Cerebellum (tissue), 4 donors: ENCODE measurements at places on chromosomes 2 and 18.

DNA sequence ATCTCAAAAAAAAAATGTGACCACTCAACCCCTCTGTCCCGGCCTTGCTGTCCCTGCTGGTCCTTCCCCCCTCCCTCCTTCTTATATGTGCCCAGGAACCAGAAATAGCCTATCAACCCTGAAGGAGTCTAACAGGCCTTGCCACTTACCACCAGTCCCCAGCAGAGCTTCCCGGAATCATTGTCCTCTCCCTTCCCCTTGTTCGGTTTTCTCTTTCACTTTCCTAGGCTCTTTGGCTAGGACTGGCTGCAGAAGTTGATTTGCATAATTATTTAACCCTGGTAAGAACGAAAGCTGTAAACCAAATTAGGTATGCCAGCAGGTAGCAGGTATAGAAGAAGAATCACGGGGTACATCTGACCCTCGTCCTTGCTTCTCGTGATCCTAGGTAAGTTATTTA, 72.6 kb upstream of the ZNF532 start:
- DNase-seq, result no peak

GRCh38 chr18:44758861-44759631, 78.4 kb downstream of the SETBP1 start:
- no peak for DNase-seq

DNA sequence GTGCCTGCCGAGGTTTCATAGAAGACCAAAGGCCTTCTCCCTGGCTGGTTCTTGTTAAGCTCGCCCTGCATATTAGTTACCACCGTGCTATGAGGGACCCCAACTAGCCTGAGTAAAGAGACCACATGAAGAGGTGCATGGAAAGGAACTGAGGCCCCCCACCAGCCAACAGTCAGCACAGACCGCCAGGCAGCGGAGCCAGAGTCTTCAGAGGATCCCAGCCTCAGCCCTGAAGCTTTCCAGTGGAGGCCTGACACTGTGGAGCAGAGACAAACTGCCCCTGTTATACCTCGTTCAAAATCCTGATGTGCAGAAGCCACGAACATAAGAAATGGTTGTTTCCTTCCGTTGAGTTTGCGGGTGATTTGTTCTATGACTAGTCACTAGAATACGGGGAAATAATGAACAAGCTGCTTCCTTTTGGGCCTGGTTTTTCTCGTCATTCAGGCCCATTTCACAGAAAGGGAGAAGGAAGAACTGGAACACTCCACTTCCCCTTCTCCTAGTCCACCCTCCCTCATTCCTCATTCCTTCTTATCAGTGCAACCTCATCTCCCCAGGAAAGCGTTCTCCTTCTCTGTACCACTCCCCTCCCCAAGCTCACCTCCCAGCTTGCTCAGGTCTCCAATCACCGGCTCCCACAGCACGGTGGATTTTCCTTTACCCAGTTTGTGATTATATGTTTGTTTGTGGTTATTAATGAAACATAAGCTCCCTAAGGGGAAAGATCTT, 3.0 kb upstream of the GLI2 start:
- no peak for DNase-seq

- DNase-seq, result no peak
Observed at GRCh38 chr2:45664635-45665261, 13.3 kb downstream of the PRKCE start.

- no peak for DNase-seq
Observed at GRCh38 chr2:3246928-3247714, 130.5 kb downstream of the EIPR1 start.

DNA sequence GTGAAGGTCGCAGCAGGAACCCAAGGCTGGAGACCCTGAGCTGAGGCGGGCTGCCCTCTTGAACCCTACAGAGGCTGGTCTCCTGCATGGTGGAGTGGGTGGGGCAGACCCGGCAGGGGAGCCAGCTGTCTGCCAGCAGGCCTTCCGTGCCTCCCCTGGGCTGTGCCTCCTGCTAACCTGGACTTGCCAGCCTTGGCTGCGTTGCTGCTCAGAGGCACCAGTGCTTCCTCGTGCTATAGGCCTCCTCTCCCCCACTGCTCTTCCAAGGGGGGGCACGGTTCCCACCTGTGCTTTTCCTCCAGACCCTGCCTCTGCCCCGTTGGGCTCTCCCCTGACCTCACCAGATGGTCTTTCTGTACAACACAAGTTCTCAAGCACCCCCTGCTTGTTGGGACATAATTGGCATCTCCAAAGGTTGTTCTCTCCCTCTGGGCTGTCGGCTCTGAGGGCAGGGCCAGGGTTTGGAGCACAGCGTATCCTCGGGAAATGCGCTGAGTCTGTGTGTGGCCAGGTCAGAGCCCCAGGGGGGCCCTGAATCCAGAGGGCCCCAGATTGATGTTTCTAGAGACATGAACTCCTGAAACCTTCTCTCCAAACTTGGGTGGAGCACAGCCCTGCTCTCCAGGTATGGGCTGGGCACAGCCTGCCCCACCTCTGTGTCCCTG, 6.7 kb downstream of the ARHGEF4 start:
- DNase-seq, result no peak

- no peak for DNase-seq
Observed at GRCh38 chr18:29174891-29175290, 998.0 kb upstream of the CDH2 start.

- DNase-seq, result no peak
Observed at GRCh38 chr2:9774266-9774665, 69.0 kb upstream of the TAF1B start.

- DNase-seq, result no peak
Observed at GRCh38 chr2:101722864-101723263, 25.4 kb downstream of the MAP4K4 start.

GRCh38 chr2:6937157-6937556, 19.9 kb downstream of the RNF144A start:
- no peak for DNase-seq

GRCh38 chr18:48891721-48892120, 59.0 kb downstream of the SMAD7 start:
- DNase-seq, result no peak

DNA sequence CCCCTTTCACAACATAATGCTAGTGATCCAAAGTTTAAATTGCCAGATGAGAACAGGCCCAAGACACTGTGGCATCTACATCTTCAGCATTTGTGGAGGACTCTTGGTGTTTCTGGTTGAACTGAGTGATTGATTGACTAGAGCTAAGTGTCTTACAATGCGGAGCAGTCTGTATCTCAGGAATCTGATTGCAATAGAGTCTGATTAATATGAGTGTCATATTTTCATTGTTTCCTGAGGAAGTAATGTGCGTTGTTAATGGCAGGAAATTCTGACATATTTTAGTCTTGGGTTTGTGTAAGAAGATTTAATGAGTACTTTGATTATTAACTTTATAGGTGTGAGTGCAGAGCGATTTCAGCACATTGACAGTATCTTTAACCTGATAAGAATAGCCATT, 82.0 kb upstream of the PROKR1 start:
- no peak for DNase-seq

- no peak for DNase-seq
Observed at GRCh38 chr18:34880403-34880802, 160.8 kb upstream of the MAPRE2 start.

DNA sequence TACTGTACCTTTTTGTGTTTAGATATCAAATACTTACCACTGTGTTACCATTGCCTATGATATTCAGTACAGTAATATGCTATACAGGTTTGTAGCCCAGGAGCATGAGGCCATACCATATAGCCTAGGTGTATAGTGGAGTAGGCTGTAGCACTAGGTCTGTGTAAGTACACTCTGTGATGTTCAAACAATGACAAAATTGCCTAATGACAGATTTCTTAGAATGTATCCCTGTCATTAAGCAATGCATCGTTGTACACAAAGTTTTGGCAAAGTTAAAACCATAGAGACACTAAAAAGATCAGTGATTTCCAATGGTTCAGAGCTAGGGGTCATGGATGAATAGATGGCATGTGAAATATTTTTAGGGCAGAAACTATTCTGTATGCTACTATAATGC, 415.5 kb downstream of the NCKAP5 start:
- DNase-seq, result no peak

DNA sequence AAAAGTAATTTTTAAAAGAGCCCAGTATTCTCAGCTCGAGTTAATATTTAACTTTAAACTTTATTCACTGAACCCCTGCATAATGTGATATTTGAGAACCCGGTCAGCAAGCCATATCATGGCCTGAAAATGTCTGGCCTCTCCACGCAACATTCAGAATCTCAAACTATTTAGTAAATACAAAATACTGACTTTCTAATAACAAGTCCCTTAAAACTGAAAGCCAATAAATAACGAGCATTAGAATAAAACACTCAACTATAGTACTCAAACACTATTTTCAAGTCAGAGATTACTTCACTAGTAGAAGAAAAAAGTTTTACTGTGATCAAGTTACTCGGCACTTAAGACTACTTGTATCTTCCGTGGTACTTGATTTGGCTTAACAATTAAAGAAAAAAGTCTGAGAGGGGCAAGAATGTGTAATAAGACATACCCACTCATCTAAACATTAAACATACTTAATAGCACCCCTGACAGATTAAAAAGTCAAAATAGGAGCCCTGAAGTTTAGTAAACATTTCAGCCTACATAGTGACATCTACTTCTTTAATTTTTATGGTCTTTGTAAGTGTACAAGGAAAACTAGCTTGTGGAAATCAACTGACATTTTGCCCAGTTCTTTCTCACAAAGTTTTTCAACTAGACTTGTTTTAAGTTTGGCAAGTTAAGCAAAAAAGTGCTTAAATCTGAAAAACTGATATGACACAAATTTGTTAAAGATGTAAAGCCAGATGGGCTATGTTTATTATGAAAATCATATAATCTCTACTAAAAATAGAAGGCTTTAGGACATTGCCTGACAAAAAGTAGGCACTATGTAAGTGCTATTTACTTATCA, 38.2 kb downstream of the RTN4 start:
- DNase-seq, result no peak

GRCh38 chr18:45316127-45316526, 299.1 kb upstream of the SLC14A2 start:
- DNase-seq, result no peak

DNA sequence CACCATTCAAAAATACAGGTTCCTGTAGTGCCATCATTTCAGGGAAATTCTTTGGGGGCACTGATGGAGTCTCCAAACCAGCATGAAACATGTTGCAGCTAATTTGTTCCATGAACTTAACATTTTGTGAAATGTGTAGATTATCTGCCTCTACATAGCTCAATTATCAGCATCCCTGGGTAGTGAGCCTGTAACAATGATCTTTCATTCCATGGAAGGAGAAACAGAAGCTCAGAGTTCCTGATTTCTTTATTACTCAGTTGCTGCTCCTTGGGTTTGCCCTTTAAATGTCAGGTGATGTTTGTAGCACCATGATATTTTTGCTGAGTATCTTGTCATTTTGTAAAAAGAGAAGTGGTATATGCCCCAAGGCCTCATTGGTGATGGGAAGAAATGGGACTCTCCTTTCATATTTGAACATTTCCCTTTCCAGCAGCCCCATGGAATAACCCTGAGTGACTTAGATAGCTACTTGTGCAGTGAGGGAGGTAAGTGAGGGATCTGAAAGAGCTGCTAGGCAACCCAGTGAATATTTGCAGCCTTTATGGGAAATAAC, 146.9 kb downstream of the CERS6 start:
- DNase-seq, result no peak

- DNase-seq, result no peak
Observed at GRCh38 chr2:23509103-23509502, 124.1 kb downstream of the KLHL29 start.

GRCh38 chr2:128537646-128538045, 219.0 kb upstream of the HS6ST1 start:
- DNase-seq, result no peak

GRCh38 chr2:144469798-144470197, 50.1 kb downstream of the ZEB2 start:
- DNase-seq, result no peak

DNA sequence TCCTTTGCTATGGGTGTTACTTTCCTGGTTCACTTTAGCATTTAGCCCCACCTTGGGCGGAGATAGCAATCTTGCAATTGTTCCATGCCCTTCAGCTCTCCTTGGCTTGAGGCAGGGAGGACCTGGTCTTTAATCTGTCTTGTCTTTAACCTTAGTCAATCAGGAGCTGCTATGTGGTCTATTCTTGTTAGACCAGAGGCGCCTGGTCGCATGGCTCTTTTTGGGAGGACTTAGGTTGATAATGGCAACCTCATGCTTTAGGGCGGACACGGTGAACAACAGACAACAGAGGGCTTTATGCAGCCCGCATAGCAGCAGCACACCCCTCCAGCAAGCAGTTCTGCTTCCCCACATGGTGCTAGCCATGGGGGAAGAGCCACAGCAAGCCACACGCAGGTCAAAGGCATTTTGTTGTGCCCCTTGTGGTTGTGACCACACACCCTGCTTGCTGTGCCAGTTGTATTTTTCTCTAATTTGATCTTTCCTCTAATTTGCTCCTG, 17.7 kb upstream of the ZDBF2 start:
- DNase-seq, result no peak

DNA sequence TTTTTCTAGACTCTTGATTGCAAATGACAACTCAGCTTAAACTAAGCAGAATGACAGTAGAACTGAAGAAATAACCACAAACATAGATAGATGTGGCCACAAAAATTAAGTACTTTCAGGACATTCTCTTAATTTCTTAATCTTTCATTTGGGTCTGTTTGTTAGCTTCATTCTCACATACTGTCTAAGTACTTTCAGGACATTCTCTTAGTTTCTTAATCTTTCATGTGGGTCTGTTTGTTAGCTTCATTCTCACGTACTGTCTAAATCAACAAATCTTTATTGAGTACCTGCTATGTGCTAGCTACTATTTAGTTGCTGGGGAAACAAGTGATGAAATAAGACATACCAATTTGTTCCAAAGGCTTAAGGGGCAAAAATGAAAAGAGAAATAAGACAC, 35.1 kb downstream of the FAM117B start:
- DNase-seq, result no peak

DNA sequence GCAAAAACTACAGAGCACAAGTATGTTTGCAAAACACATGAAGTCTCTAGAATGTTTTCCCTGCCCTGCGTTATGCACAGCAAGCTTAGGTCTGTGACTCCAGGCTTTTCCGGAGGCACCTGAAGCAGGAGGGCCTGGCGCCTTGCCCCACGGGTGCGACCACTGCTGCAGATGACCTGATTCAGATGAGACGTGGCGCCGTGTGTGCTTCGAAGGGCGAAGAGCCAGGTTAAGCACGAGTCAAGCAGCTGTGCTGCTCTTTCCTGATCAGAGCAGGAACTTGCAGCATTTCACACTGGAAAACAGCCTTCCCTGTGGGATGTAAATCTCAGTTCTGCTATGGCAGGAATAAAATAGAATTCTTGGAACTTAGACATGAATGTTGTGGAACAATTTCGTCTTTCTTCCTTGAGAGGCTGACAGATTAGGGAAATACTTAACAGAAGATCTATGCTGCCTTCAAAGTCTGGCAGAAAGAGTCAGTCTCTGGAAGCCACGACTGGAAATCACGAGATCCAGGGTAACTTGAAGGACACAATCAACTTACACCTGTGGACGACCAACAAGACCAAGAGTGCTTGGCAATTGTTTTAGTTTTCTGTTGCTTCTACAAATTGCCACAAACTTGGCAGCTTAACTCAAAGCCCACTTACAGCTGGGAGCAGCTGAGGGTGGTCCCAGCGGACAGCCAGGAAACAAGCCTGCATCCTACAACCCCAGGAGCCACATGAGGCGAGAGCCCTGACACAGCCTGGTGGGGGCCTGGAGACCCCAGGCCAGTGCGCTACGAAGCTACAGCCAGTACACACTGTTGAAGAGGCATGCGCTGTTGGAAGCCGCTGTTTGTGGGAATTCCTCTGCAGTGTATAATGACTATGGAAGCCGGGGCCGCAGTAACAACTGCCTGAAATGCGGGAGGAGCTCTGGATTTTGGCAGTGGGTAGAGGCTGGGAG, 42.9 kb downstream of the EIPR1 start:
- DNase-seq, result no peak

- no peak for DNase-seq
Observed at GRCh38 chr2:189074506-189074905, 100.3 kb downstream of the COL3A1 start.

GRCh38 chr2:43073401-43073825, 153.0 kb downstream of the ZFP36L2 start:
- no peak for DNase-seq
